ENCODE measurements at places on chromosomes 13 and 19.

GRCh38 chr13:39394796-39395678 is 208.0 kb downstream of the LHFPL6 start:
- no peak for DNase-seq

DNA sequence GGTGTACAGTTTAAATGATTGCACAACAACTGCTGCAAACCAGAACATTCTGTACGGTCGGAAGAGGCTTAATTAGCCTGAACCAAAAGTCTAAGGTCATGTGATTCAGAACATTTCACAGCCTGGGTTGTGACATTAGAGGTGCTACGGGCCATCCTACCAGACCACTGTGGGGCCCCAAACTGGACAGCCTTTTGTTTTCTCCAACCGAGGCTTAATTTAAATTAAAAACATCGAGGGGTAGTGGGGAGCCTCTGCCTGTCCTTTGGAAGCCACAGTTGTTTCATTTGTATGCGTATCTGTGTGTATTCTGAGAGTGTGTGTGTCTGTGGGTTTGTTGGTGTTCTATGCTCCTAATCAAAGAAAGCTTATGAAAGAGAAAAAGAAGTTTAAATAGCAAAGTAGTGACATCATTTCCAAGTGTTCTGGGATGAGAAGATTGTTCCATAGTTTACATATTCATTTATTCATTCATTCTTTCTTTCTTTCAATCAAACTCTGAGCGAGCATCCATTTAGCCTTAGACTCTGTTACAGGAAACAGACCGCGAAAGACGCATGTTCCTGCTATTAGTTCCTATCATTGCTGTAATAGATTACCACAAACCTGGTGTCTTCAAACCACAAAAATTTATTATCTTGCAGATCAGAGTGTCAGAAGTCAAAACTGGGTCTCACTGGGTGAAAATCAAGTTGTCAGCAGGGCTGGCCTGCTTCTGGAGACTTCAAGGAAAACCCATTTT is 444.8 kb downstream of the FOXO1 start:
- no peak for DNase-seq

DNA sequence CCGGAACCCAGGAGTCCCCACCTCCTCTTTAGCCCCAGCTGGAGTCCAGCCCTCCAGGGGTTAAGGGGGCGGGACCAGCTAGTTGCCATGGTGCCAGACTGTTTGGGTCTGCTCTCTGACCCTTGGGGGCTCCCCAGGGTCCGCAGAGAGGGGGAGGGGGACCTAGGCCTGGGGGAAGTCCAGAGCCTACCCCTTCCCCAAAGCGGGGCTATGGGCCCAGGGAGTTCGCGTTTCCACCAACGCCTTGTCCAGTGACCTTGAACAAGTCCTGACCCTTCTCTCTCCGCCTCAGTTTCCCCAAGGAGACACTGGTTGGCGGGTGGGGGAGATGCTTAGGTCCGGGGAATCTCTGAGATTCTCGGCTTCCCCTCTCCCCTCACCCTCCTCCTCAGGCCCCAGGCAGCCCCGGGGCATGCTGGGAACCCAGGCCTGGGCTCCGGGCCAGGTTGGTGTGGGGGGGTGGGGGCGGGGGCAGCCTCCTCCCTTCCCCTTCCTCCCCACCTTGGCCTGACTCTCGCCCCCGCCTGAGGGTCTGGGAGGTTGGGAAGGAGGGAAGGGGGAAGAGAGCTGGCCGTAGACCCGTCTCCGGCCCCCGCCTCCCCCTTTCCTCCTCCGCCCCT is 2.6 kb upstream of the SPACA6 start:
- DNase-seq = no peak

- DNase-seq = no peak
Measured at GRCh38 chr13:26247608-26248007, 6.3 kb upstream of the CDK8 start.

- DNase-seq = peak; percentile 76
Measured at GRCh38 chr19:1275260-1275975, at the start of gene FAM174C. TSS of gene FAM174C (plus strand) at chr19:1275530. CDS start at chr19:1275550, 20 bp downstream.

- DNase-seq = no peak
Measured at GRCh38 chr13:57470491-57470890, 161.1 kb upstream of the PCDH17 start.

DNA sequence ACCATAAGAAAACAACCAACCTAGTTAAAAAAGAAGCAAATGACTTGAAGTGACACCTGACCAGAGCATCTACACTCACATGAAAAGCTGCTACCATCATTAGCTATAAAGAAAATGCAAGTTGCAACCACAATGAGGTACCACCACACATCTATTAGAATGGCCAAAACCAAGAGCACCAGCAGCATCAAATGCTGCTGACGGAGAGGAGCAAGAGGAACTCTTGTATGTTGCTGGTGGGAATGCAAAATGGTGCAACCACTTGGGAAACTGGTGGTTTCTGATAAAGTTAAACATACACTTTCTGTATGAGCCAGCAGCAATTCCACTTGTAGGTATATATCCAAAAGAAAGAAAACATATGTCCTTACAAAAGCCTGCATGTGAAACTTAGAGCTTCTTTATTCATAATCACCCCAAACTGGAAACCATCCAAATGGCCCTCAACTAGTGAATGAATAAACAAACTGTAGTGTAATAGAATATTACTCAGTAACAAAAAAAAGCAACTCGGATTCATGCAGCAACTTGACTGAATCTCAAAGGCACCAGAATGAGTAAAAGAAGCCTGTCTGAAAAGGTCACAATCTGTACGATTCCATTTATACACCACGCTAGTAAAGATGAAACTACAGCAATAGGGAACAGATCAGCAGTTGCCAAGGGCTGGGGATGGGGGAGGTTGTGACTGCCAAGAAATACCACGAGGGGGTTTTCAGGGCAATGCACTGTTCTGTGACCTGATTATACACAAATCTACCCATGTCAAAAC is 60.9 kb upstream of the RANBP3 start:
- DNase-seq = no peak

GRCh38 chr19:58003174-58003828 is 681 bp upstream of the ZNF606 start:
- no peak for DNase-seq

DNA sequence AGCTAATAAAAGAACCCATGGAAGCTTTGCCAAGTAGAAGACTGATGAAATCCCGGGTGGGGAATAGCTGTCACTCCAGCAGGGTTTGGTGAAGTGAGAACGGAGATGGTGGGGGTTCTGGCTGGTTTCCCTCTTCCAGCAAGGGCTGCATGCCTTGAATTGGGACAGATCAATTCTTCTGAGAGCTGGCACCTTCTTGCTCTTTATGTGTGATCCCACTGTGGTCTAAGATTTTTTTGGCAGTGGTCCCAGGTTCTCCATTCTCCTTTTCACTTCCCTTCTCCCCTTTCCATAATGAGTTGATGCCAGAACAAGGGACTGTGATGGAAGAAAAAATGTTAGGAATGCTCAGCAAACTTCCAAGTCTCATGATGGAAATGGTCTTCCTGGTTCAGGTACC is 50.0 kb downstream of the TNFSF11 start:
- DNase-seq = no peak

DNA sequence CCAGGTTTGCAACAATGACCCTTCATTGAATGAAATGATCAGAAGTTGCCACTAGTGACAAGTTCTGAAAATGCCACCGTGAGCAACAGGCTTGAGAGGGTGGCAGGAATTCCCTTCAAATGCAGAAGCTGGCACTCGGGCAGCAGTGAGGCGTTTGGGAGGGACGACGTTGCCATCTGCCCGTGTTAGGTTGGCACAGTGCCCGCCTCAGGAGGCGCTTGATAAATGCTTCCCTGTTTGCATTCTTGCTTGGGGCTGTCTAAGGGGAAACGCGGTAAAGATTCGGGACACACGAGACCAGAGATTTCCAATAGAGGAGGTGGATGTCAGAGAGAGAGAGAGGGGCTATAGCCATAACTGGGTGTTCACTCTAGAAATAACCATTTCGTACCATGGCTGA is 101.9 kb downstream of the TEX29 start:
- no peak for DNase-seq
